HT-29 (cell line): ENCODE measurements at places on chromosomes 7 and 10. TPM values are rescaled to one million over a fixed set of nuclear protein-coding genes. Genes with fewer than 3 reads are reported as not detected.
A peak's percentile ranks its signal among the peaks of the same experiment; 100 is the strongest.

The CFAP43 gene
- 0.16 and 0.18 TPM in 2 replicates for total RNA-seq

The ZNF467 gene
- 0.63 and 0.66 TPM in 2 replicates for total RNA-seq

The PDCD11 gene
- 34.0 and 40.6 TPM in 2 replicates for total RNA-seq

The FAM13C gene
- total RNA-seq, result not detected in 2 replicates

The THNSL1 gene
- 1.5 and 2.0 TPM in 2 replicates for total RNA-seq

The RGR gene
- total RNA-seq, result not detected in 2 replicates

DNA sequence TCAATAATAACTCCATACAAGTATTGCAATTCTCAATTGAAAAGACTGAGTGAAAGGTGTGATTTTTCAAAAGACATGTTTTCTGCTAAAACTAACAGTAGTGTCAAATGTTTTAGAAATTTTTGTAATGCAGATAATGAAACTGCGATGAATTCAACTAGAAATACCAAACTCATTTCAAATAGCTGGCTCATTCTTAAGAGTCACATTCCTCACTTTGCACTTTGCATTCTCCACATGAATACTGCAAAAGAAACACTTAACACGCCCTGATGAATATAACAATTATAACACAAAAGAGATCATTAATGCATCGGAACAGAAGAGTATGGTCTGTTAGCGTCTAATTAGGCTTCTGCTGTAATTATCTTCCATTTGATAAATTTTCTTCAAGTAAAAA is 15.5 kb upstream of the TSPAN12 start:
- DNase-seq, result no peak

DNA sequence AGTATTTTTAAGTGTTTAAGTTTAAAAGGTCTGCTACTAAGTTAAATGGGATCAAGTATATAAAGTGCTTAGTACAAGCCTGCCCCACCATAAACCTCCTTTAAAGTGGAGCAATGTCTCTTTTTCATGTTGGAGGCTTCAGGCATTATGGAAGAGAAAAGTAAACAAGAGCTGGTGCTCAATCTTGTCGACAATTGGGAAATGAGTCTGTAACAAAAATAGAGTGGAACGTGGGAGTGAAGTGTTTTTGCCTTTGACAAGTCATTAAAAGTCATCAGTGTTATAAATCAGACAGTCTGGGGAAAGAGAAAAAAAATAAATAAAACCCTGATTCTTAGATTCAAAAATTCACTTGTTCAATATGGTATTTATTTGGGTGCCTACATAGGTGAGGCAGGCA is 44.7 kb downstream of the DNAJC12 start:
- DNase-seq, result no peak

GRCh38 chr7:17661982-17662585 is 278.2 kb downstream of the SNX13 start:
- no peak for DNase-seq

DNA sequence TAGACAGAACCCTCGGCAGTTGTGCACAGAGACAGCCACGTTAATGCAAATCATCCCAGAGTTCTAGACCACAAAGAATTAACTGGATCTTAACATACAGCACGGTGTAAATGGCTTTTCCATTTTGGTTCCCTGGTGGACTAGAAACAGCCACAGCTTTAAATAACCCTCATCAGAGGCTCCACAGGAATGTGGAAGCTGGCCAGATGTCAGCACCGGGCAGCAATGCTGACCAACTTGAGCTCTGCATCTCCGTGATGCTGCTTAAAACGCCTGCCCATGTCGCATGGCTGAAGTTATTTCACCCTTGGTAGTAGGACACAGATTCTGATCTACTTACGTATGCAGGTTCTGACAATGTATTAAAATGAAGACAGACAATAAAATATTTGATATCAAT is 24.5 kb downstream of the RSU1 start:
- no peak for DNase-seq

DNA sequence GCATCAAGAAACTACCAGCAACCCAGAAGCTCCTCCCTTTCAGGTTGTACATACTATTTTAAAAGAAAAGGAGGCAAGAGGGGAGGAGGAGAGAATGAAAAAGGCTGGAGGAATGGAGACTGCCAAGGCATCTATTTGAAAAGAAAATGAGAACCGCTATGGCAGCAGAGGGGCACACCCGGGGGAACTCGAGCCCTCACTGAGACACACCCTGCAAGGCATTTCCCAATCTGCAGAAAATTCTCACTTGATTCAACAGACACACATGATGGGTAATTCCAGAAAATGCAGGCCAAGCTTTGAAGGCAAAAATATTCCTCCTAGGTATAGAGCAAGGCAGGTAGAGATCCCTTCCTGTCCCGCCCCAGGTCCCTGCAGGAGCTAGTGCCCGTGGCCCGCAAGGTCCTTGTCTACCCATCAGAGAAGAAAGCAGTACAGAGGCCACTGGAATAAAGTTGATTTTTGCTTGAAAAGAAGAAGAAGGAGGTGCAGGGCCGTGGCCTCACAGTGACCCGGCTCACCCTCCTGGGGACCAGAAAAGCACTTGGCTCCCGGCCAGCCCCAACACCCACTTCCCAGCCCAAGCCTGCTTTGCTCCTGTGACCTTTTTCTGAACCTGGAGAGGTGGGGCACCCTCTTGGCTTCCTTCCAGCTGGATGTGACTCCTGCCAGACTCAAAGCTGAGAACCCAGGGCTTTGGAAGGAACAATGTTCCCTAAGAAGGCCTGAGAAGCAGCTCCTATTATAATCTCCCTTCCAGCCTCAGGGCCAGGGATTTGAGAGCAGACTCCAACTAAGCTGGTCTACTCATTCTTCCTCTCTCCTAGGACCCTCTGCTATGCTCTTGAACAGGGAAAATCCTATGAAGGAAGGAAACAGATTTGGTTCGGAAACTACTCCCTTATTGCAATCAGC is 6.2 kb upstream of the PIK3CG start:
- DNase-seq, result peak; percentile 92

GRCh38 chr7:151514461-151515275 is 5.0 kb downstream of the RHEB start:
- no peak for DNase-seq

DNA sequence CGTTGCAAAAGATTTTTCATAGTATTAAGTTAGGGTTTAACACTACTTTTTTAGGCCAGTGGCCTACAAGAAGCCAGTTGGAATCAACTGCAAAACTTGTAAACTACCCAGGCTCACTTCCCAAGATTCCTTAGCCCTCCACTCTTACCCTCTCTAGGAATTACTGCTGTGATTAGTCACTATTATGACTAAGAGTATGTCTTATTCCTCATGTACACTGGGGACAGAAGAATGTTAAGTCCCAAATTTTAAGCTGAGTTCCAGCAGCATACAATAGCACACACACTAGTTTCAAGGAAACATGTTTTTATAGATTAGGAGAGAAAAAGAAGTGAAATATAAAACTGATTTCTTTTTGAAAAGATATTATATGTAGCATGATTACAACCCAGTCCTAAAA is 42.8 kb downstream of the FBXL13 start:
- DNase-seq, result no peak

DNA sequence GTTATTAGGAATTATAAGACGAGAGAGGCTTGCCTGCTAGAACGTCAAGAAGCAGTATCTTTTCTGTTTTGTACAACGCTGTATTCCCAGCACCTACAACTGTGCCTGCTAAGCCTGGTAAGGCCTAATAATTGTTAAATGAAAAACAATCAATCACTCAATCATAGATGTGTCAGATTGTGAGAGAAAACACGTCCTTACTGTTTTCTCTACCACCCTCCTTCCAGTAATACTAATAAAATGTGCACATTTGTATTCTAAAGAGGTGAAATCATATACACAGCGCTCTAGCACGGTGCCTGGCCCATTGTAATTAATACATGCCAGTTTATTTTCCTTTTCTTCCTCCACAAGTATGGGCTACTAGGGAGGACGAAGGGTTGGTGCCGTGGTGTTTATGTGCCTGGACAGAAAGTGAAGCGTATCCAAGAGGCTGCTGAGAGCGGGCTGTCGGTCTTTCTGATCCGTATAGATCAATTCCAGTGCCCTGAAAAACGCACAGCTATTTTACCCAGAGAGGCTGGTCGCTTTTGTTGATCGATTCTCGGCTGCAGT is 1.5 kb upstream of the AUTS2 start:
- no peak for DNase-seq

- peak; percentile 94 for DNase-seq
Observed at GRCh38 chr10:72263613-72264241, 10.0 kb upstream of the DDIT4 start.

- DNase-seq, result no peak
Observed at GRCh38 chr7:140127360-140128127, 49.2 kb downstream of the KDM7A start.

GRCh38 chr10:120478386-120478785 is 21.4 kb downstream of the PLPP4 start:
- DNase-seq, result no peak

DNA sequence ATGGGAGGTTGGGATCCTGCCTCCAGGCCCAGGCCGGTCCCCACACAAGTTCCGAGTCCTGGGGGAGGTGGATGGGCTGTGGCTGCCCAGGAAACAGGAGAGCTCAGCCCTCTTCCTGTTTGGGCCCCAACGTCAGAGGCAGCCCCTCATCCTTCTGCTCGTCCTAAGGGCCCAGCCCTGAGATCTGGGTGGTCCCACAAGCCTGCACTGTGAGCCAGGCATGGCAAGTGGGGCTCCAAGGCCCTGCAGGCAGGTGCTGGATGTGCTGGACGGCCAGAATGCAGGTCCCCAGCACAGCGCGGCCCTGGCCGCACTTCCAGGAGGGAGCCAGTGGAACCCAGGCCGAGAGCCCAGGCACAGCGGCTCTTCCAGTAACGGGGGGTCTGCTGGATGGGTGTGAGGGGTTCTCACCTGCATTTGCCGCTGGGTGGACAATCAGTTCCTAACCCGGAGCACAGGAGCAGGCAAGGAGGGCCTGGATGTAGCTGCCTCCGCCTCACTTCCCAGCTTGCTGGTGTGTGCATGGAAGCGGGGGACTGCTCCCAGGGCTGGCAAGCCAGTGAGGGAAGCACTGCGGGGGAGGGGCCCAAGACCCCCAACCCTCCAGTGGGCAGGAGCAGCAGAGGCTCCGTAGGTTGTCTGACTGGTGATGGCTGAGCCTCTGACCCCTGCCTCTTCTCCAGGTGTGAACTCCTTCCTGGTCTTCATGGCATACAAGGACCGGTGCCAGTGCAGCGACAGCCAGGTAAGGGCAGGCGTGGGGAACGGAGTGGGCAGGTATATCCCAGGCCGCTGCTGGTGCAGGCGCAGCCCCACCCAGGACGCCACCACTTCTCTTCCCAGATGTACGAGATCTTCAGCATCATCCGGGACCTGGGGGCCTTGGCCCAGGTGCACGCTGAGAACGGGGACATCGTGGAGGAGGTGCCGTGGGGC is 9.7 kb downstream of the DPYSL4 start:
- DNase-seq, result no peak

GRCh38 chr10:11235771-11236170 is 218.1 kb downstream of the CELF2 start:
- no peak for DNase-seq

- peak; percentile 44 for DNase-seq
Observed at GRCh38 chr7:83005410-83005809, 157.3 kb downstream of the PCLO start.

- DNase-seq, result no peak
Observed at GRCh38 chr7:2181077-2181854, 51.5 kb downstream of the MAD1L1 start.

DNA sequence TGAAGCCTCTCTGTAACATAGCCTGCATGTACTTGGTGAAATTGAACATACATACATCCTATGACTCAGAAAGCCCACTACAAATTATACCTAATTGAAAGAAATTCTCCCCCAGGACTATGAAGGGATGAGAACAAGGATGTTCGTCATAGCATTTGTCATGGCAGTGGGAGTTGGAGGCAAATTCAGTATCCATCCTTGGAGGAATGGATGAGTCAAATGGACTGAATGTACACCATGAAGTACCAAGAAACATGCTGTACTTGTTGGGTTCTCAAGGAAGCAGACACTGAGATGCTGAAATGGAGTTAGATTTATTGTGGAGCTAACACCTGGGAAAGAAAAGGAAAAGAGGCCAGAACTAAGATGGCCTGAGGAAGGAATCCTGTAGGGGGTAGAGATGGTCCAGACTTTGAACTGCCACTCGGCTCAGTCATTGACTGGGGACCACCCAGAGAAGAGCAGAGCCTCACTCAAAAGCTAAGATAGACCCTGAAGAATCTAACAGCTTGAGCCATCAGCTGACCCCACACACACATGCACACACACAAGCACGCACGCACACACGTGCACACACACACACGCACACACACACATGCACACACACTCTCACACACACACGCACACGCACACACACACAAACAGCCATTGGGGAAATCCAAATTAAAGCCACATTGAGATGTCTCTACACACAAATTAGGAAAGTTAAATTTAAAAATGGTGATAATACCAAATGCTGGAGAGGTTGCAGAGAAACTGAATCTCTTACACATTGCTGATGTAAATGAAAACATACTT is 22.3 kb downstream of the AOC1 start:
- no peak for DNase-seq

- no peak for DNase-seq
Observed at GRCh38 chr7:121797657-121798452, 75.1 kb upstream of the PTPRZ1 start.

GRCh38 chr7:113976508-113976907 is 57.7 kb upstream of the PPP1R3A start:
- no peak for DNase-seq

DNA sequence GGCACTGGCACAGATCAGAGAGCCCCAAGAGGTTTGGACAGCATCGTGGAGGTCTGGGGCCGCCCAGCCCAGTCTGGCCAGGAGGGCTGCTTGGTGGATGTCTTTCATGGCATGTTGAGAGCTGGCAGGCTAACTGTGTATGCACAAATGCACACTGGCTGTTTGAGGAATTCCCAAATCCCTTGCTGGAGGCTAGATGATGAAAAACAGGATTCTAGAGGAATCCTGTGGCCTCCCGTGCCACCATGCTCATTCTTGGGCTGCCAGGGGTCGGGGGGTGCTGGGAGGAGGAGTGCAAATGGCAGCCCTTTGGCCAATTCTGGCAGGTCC is 26.5 kb downstream of the LEP start:
- DNase-seq, result no peak
